NCI-H1092 treated with DMSO at 0.1 percent for 48 hours (cell line): ENCODE measurements at places on chromosomes 7 and 10.

- no peak for DNase-seq
These were observed 82.6 kb upstream of the GLI3 start for GRCh38 chr7:42319631-42320030.

- DNase-seq, result no peak
These were observed 3.7 kb downstream of the PGAM2 start for GRCh38 chr7:44061645-44062179.

- peak; percentile 25 for DNase-seq
These were observed 208.3 kb downstream of the PRPF18 start for GRCh38 chr10:13794992-13795612.

GRCh38 chr10:62614389-62615157 is 189.9 kb upstream of the ADO start:
- DNase-seq, result no peak

GRCh38 chr10:104021246-104021645 is 54.3 kb downstream of the SLK start:
- DNase-seq, result no peak

DNA sequence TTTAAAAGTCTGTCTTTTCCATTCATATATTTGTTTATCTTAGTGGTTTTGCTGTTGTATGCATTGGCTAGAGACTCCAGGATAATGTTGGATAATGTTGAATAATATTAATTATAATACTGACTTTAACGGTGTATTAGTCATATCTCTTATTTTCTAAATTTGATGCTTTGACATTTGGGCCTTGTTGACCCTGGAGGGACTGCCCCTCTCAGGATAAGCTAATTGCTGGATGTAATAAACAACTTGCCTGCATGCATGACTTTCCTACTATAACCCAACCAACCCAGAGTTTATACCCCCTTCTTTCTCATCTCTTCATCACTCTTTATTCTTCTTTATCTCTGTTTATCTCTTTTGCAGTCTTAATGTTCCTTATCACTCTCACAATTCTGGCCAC is 90.9 kb upstream of the ABI1 start:
- no peak for DNase-seq

GRCh38 chr7:142878315-142878714 is 7.2 kb downstream of the TRPV6 start:
- DNase-seq, result no peak

GRCh38 chr7:80288175-80289122 is 153.8 kb downstream of the GNAI1 start:
- no peak for DNase-seq

- no peak for DNase-seq
These were observed 4.4 kb upstream of the VSTM4 start for GRCh38 chr10:49119746-49120145.

DNA sequence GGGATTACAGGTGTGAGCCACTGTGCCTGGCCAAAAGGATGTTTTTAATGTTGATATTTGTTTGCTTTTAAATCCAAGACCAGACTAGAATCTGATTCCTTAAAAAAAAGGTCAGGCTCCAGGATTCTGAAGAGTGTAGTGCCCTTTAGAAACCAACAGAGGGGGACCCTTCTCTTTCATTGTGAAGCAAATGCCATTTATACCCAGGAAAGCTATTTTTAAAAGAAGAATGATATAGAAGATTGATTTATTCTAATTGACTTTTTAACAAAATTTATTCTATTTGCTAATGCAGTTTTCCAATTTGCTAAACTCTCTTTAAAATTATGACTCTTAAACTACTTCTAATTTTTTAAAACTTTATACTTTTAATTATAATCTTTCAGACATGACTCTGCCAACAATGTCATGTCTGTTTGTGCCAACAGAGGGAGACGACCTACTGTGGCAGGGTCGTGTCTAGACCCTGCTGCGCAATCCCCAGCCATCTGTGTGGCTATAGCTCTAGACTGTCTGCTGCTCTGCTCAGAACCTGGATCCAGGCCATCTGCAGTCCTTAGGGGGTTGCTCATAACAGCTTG is 201.0 kb upstream of the IMMP2L start:
- peak; percentile 69 for DNase-seq

- DNase-seq, result no peak
These were observed 418.1 kb downstream of the GFRA1 start for GRCh38 chr10:115854740-115855435.

GRCh38 chr7:146660839-146661238 is 544.2 kb downstream of the CNTNAP2 start:
- DNase-seq, result peak; percentile 88

DNA sequence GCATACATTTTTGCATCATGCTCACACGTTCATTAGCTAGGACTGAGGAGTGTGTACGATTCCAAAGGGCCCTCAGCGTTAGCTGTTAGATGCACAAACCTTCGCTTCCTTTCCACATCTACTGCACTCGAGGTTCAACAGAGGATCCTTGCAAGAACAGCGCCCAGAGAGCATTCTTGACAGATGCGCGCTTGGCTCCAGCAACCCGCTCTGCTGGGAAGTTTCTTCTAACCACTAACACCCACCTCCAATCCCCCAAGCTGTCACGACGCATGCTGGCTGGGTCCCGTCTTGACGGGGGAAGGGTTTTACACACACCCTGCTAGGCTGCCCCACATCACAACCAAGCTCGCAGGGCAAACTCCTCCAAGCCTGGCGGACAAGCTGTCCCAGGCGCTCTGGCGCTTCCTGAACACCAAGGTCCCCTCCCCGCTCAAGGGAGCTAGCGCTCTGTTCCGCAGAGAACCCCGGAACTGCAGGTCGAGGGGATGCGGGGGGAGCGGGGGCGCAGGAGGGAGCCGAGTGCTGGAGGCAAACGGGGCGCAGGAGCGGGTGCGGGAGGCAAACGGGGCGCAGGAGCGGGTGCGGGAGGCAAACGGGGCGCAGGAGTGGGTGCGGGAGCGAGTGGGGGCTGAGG is 653 bp upstream of the ADRB1 start:
- no peak for DNase-seq

DNA sequence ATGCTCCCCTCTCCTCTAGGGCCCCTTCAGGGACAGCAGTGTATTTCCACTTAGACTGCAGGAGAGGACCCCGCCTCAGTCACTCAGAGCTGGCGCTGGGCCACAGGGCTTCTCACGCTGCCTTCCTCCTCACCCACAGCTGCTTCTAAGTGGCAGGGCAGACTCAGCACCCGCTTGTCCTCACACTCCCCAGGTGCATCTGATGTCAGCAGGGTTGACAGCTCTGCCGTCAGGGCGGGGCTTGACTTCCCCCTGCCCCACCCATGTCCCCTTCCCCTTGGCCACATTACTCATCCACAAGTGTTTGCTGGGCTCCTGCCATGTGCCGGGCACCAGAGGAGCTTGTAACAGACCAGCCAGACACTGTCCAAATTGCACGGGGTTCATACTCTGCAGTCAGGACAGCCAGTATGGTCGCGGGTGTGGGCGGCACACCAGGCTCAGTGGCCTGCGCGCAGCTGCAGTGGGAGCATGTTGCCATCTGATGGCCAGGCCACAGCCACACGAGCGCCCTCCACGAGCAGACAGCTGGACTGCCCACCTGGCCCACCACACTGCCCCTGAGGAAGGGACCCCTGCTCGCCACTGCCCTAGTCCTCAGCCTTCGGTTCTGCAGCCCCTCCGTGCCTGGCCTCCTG is 29.3 kb upstream of the TTYH3 start:
- peak; percentile 43 for DNase-seq

- no peak for DNase-seq
These were observed 52.3 kb downstream of the SHTN1 start for GRCh38 chr10:116952729-116953128.

DNA sequence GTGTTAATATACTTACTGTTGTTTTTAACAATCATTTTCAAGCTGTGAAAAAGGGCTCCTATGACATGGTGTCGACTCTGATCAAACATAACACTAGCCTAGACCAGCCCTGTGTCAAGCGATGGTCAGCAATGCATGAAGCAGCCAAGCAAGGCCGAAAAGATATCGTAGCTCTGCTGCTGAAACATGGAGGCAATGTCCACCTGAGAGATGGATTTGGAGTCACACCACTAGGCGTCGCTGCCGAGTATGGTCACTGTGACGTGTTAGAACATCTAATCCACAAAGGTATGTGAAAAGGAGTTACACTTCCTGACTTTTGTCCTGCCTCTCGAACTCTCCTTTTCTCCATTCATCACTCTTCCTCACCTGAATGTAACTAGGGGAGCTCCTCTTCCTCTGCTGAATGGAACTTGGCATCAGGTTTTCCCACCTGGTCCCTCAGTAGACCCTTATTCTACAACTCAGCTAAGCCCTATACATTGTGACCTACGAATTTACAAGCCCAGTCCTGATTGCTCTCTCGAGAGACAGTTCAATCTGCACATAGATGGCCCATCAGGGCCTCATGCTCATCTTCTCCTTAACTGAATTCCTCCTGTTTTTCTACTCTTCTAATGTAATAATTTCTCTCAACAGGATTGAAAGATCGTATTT is 23.0 kb downstream of the ASB15 start:
- DNase-seq, result no peak

DNA sequence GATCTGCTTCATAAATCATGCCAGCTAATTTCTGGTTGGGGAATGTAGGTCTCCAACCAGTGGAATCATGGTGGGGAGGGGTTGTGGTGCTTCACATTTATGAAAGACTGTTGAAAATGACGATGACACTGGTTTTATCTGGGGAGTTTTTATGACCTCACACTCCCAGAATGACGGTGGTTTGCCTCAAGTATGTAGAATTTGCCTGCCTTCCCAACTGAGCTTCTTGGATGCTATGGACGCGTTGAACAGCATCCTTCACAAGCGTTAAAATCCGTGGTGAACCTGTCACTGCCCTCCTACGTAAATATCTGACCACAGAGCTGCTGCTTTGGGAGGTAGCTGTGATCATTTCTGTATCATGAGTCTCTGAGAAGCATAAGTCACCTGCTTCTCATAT is 3.3 kb downstream of the INSYN2A start:
- no peak for DNase-seq

DNA sequence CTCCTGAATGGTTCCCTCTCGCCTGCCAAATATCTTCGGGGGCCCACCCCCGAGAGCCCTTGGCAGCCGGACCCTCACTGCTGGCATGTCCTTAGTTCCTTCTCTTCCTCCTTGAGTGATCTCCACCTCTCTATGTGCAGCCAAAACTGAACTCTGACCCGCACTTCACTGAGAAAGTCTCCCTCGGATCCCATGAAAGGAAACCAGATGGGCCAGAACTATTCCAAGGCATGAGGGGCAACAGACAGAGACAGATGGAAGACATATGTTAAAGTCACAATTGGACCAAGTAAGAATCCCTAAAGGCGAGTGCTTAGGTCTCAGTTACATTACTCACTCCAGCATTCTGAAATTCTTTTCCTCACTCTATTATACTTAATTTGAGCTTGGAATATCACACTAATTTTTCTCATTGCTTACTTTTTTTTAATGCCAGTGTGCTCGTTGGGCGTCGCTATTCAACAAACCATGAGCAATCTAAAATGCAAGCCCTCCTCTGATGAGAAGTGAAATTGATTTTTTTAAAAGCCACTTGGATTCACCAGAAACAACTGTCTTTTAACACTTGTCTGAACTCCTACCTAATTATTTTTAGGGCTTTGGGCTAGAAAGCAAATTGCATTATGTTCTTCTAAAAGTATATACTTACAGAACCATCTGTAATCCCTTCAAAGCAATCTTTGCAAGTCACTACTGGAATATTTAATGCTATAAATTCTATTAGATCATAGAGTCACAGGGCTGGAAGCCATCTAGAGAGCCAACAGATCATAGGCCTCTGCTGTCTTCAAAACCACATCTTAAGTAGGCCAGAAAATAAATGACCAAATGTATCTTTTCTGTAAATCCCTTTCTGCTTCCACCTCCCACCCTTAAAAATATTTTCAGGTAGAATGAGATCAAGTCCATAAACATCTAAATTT is 43.3 kb upstream of the EZH2 start:
- DNase-seq, result no peak

GRCh38 chr7:141663081-141663849 is 38.7 kb downstream of the DENND11 start:
- DNase-seq, result no peak

DNA sequence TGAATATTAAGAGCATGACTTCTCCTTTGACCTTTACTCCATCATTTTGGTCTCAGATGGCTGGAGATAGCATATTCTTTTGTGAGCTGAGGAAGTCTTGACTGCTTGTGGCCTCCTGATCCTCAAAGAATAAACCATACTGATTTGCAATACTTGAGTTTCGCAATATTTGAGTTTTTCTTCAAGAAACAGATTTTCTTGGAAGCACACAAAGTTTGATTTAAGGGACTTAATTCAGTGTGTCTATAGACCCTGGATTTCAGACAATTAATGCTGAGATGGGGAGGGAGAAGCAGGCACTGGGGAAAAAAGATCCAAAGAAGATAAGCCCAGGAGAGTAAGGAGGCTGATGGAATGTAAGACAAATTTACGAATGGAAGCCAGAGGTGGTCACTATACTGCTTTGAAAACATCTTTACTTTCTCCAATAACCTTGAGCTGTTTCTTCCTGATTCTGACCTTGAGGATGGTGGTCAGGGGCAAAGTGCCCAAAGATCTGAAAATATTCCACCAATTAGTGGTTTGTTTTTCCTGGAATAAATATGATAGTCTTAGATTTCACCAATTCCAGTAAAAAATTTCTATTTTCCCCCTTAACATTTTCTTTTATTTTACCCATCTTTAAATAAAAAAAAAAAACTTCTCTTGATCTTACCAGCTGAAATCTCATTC is 7.5 kb downstream of the EPDR1 start:
- DNase-seq, result no peak

DNA sequence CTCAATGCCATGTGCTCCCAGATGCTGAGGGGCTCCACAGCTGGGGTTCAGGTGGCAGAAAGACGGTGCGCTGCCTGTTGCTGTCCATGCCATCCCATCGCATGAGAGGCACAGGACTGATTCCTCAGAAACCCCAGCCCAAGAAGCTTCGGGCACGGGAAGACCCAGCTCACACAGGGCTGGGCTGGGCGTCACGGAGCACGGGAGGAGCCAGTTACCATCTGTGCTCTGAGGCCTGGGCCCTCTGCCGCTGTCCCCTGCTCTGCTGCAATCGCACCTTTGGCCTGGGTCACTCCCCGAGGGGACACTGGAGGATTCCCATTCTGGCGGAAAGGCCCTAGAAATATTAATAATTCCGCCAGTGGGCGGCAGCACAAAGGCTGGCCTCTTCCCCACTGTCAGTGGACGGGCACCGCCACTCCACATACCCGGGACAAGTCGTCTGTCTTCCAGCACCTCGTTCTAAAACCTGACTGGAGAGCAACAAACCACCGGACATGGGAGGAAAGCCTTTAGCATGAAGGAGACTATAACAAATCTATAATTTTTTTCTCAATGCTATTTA is 92.1 kb downstream of the PIP4K2A start:
- no peak for DNase-seq

GRCh38 chr7:143287935-143288826 is at the start of gene CASP2:
Gene CASP2, plus strand, starts transcription at chr7:143288351. Its CDS starts 105 bp downstream, at chr7:143288456.
- DNase-seq, result peak; percentile 97

DNA sequence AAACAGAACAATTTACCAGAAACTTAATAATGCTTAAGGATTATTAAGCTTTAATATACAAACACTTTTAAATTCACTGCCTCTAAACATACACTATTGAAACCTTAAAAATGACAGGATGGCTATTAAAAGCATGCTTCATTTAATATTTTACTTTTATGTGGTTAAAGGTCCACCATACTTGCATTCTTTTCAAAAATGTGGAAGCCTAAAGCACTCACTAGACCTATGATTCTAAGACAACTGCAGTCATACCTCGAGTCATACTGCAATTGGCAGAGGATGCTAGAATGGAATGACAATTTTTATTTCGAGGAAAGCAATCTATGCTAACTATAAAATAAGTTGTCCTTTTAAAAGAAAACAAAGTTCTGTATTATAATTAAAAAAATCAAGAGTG is 85.3 kb downstream of the PIP4K2A start:
- DNase-seq, result no peak
